Hematopoietic multipotent progenitor cell treated with erythropoietin and hydrocortisone succinate and interleukin-3 and kit ligand, for 17 days (in vitro differentiated cells): ENCODE measurements at places on chromosomes 1 and 21.
A peak's percentile ranks its signal among the peaks of the same experiment; 100 is the strongest.

DNA sequence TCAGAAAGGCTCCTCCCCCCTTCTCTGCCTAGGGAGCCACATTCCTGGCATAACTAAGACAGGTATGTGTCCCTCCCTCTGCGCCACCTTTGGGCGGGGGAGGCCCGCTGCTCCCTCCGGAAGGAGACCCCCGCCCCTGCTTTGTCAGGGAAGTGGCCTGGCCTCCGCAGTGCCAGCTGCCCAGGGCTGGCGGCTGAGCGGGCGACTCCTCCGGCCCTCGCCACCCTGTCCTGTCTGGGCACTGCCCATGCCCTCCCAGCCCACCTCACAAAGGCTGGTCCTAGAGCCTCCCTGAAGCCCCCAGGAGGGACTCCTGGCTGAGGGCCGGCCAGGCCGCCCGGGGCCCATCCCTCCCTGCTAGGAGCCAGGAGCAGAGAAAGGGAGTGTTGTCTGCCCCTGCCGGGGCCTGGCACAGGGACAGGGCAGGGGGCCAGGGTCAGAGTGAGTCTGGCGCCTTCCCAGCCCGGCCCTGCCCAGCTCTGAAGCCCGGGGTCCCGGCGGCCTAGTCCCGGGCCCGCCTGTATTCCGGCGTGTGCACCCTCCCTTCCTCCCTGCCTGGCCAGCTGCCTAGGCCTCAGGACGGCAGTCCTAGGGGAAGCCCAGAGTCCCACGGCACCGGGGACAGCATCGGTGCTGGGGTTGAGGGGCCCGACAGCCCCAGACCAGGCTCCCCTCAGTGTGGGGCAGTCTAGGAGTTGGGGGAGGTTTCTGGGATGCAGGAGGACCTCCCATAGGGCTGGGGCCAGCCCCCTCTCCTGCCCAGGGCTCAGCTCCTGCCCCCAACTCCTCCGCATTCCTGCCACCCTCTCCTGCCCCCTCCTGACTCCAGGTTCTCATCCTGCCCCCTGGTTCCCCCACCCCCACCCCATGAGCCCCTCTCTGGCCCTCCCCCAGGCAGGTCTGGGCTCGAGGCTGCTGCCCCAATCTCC is 5.1 kb downstream of the AGRN start:
- no peak for DNase-seq

- DNase-seq, result no peak
Observed at GRCh38 chr1:215543191-215543606, 23.9 kb upstream of the KCTD3 start.

DNA sequence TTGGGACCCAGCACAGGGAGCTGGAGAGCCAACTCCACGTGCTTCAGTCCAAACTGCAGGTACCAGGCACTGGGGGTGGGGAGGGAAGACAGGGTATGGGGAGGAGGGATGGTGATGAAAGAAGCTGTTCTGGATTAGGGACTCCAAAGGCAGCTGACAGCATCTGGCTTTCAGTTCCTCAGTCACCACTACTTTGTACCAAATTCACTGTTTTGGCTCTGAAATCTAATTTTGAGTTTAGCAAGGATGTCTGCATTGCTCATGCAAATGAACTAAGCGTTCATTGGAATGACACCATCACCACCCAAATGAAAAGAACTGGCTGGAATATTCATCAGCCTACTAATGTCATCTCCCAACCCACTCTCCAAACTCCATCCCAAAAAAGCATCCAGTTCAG is 8.7 kb downstream of the C1orf74 start:
- DNase-seq, result no peak

DNA sequence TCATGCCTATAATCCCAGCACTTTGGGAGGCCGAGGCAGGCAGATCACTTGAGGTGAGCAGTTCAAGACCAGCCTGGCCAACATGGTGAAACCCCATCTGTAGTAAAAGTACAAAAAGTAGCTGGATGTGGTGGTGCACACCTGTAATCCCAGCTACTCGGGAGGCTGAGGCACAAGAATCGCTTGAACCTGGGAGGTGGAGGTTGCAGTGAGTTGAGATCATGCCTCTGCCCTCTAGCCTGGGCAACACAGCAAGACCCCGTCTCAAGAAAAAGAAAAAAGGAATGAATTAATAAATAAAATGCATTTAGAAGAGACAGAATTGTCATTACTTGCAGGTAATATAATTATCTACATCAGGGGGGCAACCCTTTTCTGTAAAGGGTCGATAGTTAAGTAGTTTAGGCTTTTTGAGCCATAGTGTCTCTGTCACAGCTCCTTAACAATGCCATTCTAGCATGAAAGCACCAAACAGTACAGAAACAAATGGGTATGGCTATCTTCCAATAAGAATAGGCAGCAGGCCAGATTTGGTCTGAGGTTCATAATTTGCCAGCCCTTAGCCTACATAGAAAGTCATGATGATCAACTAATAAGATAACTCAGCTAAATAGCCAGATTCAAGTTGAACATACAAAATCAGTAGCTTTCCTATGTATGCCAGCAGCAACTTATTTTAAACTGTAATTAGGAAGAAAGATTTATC is 56.8 kb downstream of the RPRD2 start:
- no peak for DNase-seq

- DNase-seq, result no peak
Observed at GRCh38 chr1:6859415-6860343, 74.4 kb downstream of the CAMTA1 start.

DNA sequence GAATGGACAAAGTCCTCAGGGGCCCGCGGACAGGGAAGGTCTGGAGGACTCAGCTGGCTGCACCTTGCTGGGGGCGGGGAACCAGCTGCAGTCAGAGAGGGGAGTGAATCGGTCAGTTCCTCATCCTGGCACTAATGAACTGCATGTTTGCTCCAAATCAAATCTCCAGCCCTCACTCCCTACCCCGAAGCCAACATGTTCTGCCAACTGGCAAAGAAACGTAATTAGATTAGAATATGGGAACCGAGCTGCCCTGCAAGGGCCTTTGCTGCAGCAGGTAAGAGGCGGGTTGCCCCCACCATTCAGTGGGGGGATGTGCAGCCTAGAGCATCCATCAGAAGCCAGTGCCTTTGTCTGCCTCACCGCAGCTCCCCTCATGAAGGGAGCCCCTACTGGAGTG is 121.1 kb downstream of the AJAP1 start:
- DNase-seq, result no peak

- no peak for DNase-seq
Observed at GRCh38 chr21:44527156-44527982, 12.6 kb downstream of the KRTAP10-1 start.

- DNase-seq, result no peak
Observed at GRCh38 chr1:25100151-25100833, 132.0 kb downstream of the SYF2 start.

DNA sequence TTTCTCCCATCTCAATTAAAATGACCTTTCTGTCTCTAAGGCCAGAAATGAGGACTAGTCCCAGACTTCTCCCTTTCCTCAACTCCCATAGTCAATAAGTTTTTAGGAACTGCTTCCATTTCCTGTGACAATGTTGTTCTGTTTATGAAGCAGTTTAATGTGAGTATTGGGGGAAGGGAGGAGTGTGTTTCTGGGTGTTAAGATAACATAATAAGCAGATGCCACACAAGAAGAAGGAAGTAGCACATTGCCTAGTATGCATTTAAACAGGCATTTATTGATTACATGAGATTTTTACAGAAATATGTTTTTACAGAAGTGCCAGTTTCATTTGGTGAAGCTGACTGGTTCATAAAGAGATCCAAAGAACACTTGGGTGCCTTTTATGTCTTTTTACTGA is 65.6 kb upstream of the TNR start:
- DNase-seq, result no peak

- DNase-seq, result no peak
Observed at GRCh38 chr1:3863231-3863935, 6.1 kb downstream of the DFFB start.

- DNase-seq, result no peak
Observed at GRCh38 chr1:47841356-47841755, 155.8 kb downstream of the TRABD2B start.

GRCh38 chr1:91148641-91149069 is 126.8 kb upstream of the ZNF644 start:
- DNase-seq, result no peak

GRCh38 chr1:157363660-157364140 is 188.6 kb downstream of the FCRL5 start:
- peak; percentile 51 for DNase-seq

DNA sequence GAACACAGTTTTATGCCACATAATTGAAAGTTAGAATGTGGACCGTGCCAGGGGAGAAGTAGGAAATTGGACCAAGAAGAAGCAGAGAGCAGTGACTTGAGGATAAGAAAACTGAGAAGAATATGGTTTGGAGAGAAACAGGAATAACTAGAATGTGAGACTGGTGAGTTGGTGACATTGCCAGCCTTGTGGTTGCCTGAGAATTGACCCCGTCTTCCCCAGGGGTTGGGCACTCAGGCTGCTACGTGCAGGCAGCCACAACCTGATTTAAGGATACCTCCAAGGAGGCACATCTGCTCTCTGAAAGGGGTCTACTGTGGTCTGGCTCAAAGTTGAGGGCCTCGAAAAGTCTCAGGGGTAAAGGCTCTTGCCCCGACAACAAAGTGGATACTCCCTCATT is 112.1 kb upstream of the ARTN start:
- DNase-seq, result no peak

DNA sequence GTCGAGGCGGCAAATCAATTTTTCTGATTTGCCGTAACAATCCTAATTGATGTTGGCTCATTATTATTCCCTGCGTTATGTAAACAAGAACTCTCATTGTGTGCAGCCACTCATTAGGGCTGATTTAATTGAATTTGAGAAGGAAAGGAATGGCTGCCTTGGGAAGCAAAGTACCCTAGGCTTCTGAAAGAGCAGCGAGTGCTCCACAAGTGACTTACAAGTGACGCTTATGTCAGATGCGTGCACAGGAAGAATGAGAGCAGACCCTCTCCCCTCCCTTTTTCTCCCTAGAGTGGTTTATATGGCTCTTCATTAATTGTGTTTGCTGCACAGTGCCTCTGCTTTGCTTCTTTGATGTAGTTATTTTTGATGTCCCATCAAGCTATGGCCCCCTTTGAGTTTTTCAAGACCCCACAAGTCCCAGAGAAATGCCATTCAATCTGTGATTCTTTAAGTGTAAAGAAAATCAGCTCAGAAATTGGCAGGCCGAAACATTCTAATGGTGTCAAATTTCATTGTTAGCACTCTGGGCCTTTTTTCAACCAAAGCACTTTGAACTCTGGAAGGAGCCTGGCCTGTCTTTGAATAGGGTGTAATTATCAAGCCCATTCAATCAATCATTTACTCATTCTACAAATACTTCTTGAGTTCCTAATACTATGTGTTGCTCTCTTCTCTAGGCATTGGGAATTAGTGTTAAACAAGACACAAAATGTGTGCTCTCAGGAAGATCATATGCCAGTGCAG is 86.8 kb upstream of the VAV3 start:
- no peak for DNase-seq

DNA sequence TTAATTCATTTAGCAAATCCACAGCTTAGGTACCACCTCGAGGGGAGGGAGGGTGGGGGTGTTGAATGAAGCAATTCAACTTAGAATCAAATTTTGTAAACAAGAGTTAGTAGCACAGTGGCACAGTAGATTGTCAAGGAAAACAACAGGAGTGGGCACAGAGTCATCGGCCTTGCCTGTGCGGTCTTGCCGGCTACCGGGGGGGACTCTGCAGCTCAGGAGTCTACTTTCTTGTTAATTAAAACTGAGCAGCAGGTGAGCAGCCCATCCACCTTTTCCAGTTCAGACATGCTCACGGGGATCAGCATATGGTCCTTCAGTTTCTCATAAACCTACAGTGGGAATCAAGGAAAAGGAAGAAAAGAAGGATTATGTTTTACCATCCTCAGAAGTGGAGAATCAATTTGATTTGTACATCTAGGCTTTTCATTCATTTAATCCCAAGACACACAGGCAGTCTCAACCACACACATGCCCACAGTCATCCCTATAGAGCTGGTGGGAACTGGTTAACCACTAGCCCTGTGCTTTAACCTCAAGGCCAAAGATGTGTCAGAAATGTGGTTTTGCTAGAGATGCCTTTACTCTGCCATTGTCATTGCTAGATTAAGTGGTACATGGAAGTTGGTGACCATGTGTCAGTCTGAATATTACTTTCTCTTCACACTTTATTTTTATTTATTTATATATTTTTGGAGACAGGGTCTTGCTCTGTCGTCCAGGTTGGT is 45.0 kb upstream of the BCL10 start:
- no peak for DNase-seq

- no peak for DNase-seq
Observed at GRCh38 chr1:25688390-25689119, 72.0 kb downstream of the MAN1C1 start.

DNA sequence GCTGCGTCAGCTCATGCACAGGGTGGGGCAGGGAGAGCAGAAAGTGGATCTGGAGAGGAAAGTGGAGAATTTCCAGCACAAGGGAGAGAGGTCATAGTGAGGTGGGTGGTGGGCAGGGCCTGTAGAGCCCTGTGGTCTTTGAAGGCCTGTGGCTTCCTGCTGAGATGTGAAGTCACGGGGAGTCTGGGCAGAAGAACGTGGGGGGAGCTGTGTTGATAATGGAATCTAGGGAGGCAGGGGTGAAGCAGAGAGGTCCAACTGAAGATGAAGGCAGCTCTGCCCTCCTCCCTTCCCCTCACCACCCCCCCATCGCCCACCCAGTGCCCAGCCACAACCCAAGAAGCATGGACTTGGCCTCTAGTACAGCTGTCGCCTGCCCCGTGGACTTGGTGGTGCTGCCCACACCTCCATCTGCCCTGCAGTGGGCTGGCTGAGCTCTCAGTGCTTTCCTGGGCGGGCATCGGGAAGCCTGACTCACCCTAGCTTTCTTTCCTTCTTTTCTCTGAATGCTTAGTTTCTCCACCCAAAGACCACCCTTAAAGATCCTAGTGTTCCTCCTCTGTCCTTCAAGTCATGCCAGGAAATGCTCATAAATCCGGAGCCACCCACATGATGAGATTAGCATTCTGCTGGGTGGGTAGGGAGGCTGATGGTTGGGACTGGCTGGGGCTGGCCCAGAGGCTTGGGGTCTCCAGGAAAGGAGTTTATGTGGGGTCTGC is 186.1 kb downstream of the TRABD2B start:
- DNase-seq, result no peak

- DNase-seq, result no peak
Observed at GRCh38 chr1:77350012-77350770, 68.4 kb downstream of the AK5 start.

GRCh38 chr1:102875756-102876155 is 232.6 kb downstream of the COL11A1 start:
- no peak for DNase-seq

DNA sequence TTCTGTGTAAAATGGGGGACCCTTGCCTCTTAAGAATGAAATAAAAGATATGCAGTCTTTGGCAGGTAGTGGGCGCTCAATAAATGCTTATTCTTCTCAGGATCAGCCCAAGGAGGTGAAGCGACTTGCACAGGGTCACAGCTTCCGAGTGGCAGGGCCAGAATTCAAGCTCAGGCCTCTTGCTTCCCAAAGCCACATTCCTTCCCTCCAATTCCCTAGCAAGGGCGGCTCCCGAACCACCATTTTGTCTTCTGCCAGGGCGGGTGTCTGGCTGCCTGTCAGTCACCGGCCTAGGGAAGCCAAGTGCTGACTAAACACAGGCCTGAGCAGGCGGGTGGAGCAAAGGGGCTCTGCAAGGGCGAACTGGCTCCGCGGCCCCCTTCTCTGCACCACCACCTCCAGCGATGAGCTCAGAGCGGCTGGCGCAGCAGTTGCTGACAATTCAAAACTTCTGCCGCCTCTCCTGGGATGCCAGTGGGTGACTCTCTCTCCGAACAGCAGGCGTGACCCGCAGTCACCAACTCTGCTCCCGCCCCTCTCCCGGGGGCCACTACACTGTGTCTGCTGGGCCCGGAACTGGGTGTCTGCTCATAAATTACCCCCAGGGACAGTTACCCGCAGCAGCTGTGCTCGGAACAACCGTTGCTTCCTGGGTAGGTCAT is 10.8 kb downstream of the GPR3 start:
- peak; percentile 18 for DNase-seq

- DNase-seq, result no peak
Observed at GRCh38 chr1:10105484-10105883, 72.7 kb downstream of the UBE4B start.
